NCI-H524 (cell line): ENCODE measurements at places on chromosomes 16 and 17.

- no peak for DNase-seq
Measured at GRCh38 chr17:17710355-17710727, 29.1 kb downstream of the RAI1 start.

- DNase-seq, result peak; percentile 97
Measured at GRCh38 chr16:27920391-27920891, 143.1 kb downstream of the GSG1L start.

DNA sequence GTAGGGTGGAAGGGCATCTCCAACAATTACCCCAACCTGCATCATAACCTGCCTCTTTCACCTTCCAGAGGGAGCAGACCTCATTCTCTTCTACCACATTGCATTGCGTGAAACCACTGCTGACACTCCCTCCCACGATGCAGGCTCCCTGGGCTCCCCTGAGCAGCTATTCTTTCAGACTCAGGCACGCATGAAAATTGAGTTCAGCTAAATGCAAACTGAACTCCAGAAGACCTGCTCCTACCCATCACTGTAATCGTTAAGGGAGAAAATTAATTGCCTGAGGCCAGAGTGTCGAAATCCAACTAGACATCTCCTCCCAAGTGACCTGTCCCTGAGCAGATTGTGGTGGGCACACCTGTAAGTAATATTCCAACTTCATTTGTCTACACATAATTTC is 186.0 kb downstream of the GRIN2A start:
- no peak for DNase-seq

DNA sequence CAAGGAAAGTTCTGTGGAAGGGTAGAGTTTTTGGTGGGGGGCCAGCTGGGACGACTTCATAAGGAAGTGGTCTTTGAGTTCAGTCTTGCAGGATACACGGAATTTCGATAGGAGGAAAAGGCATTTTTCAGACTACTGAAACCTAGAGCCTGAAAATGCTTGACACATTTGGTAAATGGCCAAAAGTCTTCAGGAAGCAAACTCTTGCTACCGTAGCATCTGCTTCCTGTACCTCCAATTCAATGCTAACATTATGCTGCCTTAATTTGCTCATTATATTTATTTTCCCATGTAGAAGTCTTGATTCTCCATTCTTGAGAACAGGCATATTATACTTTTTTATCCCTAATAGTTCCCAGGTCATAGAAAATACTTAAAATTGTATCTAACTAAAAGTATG is 129.3 kb upstream of the MED13 start:
- DNase-seq, result no peak

GRCh38 chr17:7651665-7652387 is 1.1 kb downstream of the ATP1B2 start:
- DNase-seq, result no peak

GRCh38 chr17:73757420-73757819 is 113.2 kb upstream of the SDK2 start:
- DNase-seq, result peak; percentile 99

GRCh38 chr17:75036643-75037268 is 10.0 kb downstream of the ATP5PD start:
- DNase-seq, result no peak
